ENCODE measurements at places on chromosomes 12 and 14.

DNA sequence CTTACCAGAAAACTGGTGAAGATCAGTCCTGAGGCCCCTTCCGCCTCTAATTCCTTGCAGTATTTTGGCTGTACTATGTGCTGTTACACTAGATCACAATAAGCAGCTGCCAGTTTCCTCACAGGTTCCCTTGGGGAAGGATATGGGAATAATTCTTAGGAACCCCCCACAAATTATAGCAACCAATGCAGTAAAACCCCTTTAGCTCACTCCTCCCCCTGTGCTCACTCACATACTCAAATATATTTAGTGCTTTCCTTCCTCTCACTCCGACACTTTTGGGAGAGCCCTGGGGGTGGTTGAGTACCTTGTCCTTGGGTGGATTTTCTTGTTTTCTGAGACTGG lies 162.7 kb downstream of the ETV6 start:
- no peak for DNase-seq

GRCh38 chr14:24368562-24369252 lies 723 bp downstream of the NFATC4 start:
- no peak for DNase-seq

- DNase-seq: no peak
These were observed 126.7 kb upstream of the PTPRQ start for GRCh38 chr12:80317307-80317706.

GRCh38 chr12:6573001-6573400 lies 4.9 kb upstream of the NOP2 start:
- no peak for DNase-seq

- DNase-seq: no peak
These were observed 867.4 kb downstream of the NRXN3 start for GRCh38 chr14:79037593-79037992.

- no peak for DNase-seq
These were observed 24.6 kb downstream of the PLEKHG3 start for GRCh38 chr14:64728856-64729255.

DNA sequence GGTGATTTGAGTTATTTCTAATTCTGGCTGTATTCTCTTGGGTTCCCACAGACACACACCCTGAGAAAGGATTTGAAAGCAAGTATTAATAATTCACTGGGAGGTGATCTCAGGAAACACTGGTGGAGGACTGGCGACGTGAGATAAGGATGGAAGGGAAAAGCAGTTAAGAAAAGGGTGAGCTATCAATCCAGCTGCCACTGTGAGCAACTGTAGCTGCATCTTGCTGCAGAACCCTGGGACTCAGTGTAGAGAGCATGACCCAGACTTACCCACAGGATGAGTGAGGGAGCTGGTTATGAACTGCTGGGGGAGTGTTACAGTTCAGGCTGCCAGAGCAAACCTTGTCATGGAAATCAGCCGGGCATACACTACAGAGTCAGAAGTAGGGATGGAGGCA lies 71.9 kb downstream of the RESF1 start:
- DNase-seq: no peak

DNA sequence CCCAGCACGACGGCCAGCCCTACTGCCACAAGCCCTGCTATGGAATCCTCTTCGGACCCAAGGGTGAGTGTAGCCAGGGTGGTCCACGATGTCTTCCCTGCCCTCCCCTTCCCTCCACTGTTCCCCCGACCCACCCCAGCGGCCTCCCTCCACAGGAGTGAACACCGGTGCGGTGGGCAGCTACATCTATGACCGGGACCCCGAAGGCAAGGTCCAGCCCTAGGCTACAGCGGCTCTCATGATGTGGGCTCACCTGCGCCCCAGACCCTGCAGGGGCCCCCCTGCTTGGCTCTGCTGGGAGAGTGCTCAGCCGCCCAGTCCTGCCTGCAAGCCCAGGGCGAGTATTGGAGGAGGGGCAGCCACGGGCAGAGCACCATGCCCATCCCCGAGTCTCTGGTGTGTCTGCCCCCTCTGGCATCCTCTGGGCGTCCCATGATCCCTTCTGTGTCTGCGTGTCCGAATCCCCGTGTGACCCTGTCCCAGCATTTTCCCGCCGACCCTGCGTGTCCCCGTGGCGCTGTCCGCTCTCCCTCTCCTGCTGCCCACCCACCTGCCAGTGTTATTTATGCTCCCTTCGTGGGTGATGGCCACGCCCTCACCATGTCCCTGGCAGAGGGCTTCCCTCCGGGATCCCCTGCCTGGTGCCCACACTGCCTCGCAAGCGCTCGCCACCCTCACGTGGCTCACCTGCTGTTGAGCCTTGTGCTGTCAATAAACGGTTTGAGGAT lies 5.0 kb downstream of the CRIP2 start:
- no peak for DNase-seq

GRCh38 chr12:52402377-52402776 lies 3.8 kb downstream of the KRT82 start:
- no peak for DNase-seq

GRCh38 chr12:9900930-9901329 lies 19.6 kb downstream of the KLRF2 start:
- no peak for DNase-seq

- DNase-seq: no peak
These were observed 16.9 kb downstream of the EVL start for GRCh38 chr14:100081997-100082625.

- DNase-seq: no peak
These were observed 86.3 kb downstream of the PLCZ1 start for GRCh38 chr12:18651525-18651924.

- DNase-seq: no peak
These were observed 92.8 kb downstream of the DNAH10 start for GRCh38 chr12:123854918-123855317.

- DNase-seq: no peak
These were observed 37.8 kb downstream of the MARK3 start for GRCh38 chr14:103423050-103423461.

- DNase-seq: no peak
These were observed 188.7 kb downstream of the TTC8 start for GRCh38 chr14:89013098-89013504.

GRCh38 chr14:103398427-103399195 lies 13.4 kb downstream of the MARK3 start:
- no peak for DNase-seq

GRCh38 chr14:100471441-100472093 lies 115.7 kb downstream of the BEGAIN start:
- DNase-seq: no peak

DNA sequence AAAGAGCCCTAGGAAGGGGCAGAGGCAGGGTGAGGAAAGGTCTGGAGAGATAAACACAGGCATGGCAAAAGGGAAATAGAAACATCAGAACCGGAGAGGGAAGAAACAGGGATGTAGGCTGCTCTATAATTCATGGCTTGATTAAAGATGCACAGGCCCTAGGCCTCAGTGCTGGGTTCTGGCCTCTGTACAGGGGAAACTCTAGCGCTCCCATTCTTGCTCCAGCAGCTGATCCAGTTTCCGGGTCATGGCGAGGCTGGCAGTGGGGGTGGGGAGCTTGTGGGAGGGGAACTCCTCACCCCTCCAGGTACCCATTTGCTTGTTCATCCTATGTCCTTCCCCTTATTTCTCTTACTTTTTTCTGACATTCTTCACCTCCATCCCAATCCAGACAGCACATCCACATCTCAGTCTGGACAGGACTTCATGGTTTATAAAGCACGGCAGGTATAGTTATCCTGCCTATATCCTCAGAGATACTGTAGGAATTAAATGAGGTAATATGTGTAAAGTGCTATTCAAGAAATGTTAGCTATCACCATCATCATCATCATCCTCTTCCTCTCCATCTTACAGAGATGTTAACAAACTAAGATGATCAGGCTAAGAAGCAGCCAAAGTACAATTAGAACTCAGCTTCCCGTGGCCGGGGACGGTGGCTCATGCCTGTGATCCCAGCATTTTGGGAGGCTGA lies 8.0 kb upstream of the GPR84 start:
- DNase-seq: no peak

GRCh38 chr14:42110167-42110566 lies 503.5 kb downstream of the LRFN5 start:
- DNase-seq: no peak

DNA sequence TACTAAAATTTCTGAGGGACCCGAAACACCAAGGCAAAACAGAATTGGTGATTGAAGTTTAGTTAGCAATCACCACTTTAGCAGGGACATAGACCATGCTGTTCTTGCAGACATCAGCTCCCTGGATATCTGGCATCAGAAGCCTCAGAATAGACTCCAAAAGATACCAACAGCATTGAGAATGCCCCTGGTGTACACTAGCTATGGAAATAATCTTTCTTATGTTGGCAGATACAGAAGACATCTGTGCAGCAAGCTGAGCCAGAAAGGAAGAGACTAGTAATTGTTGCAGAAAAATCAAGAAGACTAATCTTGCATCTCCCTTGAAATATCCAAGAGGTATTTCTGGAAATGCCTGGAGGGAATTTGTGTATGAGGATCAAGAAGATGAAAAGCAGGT lies 521.6 kb downstream of the TRHDE start:
- DNase-seq: no peak

DNA sequence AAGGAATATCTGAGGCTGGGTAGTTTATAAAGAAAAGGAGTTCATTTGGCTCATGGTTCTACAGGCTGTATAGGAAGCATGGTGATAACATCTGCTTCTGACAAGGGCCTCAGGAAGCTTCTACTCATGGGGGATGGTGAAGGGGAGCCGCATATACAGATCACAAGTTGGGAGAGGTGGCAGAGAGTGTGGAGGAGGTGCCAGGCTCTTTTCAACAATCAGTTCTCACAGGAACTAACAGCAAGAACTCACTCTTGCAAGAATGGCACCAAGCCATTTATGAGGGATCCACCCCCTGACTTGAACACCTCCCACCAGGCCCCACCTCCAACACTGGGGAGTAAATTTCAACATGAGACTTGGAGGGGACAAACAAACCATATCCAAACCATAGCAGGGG lies 3.5 kb upstream of the TSPAN11 start:
- DNase-seq: no peak

- DNase-seq: no peak
These were observed 628 bp upstream of the LLPH start for GRCh38 chr12:66131067-66131688.

GRCh38 chr12:38411426-38411825 lies 94.9 kb downstream of the ALG10B start:
- no peak for DNase-seq

GRCh38 chr14:23113431-23114119 lies 5.5 kb downstream of the CEBPE start:
- DNase-seq: no peak

GRCh38 chr12:91618281-91618680 lies 435.7 kb upstream of the DCN start:
- no peak for DNase-seq

DNA sequence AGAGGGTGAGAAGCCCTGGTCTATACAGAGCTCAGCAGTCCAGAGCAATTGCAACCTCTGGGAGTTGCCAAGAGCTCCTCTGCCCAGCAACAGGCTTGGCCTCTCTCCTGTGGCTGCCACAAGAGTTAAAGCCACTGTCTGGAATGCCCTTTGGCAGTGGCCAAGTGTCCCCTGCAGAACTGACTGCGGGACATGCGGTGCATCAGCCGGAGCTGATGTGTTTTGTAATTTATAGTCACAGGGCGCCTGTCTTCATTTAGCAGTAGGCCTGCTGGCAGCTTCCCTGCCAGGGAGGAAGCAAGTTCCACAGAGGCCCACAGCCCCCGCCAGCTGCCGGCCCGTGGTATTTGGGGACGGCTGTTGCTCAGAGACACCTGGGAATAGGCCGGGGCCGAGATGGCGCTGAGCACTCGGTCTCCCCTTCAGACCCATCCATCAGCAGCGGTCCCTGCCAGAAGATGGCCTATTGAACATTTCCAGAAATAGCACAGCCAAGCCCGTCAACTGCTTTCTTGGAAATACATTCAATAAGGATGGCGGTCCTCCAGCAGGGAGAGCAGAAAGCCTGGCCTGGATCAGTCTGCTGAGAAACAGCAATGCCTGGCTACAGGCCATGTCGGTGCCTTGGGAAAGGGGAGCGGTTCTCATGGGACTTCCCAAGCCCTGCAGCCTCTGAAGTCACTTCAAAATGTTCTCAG lies 217.4 kb downstream of the CRADD start:
- DNase-seq: no peak

- no peak for DNase-seq
These were observed 103.1 kb downstream of the SEC23A start for GRCh38 chr14:38999949-39000348.

DNA sequence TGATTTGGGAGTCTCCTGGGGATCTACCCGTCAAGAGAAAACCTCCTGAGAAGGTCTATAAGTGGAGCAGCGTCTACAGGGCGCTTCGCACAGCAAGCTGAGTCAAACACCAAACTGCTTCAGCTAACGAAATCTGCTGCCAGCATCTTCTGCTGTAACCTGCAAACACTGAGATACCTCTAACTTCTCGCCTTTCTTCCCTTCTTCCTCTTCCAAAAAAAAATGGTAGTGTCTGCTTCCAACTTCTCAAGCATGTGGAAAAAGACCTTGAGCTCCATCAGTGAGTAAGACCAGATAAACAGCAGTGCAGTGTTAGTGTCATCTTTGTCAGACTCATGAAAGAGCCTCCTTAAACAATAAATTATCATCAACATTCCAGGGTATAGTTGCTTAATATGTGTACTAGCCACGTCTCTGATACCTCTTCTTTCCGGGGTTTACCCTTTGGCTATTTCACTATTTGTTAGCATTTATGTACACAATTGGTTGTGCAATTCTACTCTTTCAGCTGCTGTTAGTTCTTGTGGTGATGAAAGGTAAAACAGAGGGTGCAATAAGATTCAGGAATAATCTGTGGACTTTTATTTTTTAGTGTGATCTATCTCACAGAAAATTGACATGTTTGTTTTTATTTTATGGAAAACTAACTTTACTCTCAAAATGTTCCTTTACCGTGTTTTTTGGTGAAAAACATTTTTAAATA lies 81.6 kb downstream of the LLPH start:
- DNase-seq: no peak

DNA sequence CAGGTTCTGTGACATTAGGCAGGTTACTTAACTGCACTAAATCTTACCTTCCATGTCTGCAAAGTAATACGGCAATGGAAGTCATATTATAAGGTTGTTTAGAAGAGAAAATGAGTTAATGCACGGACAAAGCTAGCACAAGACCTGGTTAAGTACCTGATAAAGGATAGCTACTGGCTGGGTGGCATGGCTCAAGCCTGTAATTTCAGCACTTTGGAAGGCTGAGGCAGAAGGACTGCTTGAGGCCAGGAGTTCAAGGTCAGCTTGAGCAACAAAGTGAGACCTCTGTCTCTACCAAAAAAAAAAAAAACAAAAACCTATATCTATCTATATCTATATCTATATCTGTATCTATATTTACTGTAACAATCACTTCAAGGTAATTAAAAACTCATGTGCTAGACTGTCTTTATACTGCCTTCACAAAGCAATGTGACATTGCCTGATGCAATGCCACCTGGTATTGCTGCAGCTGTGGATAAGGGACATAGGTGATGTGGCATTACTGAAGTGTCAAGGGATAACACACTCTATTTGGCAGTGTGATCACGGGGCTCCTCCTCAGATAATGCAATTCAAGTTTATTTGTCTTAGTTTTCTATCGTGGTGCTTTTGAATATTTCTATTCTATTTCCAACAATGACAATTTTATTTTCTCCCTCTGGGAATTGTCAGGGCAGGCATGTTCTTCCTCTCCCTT lies 107.1 kb downstream of the PAX9 start:
- DNase-seq: no peak

- no peak for DNase-seq
These were observed 1.8 kb upstream of the RAB21 start for GRCh38 chr12:71752891-71753290.
